NCI-H1694 treated with DMSO at 0.1 percent for 48 hours (cell line): ENCODE measurements at places on chromosomes 3 and 15.

- no peak for DNase-seq
Measured at GRCh38 chr3:37979541-37980461, 10.8 kb upstream of the VILL start.

DNA sequence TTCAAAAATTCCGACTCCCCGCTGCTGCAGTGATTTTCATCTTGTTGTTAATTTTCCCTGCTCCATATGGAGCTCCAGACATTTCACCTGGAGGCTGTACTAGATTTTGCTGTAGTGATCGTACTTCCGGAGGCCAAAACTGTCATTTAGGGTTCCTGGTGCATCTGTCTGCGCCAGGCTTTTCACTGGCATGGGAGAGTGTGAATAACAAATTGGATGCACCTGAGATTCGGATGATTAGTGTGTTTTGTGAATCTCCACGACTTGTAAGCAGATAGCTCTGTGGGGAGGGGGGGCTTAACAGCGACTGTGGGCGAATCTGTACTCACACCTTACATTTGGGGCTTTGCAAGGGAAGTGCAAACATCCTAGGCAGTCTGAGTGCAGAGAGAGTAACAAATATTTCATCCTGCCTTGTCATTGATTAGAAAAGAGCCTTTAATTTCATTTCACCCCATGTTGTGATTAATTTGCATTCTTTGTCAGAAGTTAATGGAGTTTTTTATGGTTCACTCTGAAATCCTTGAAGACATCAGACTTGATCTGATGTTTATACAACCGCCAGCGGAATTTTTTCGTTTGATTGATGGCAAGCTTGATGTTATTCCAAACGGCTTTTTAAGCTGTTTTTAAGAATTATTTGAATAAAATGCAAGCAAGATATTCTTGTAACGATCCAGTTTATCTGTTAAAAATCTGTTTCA is 92.5 kb upstream of the SKOR1 start:
- DNase-seq = no peak

GRCh38 chr3:149435996-149436885 is 38.3 kb upstream of the TM4SF4 start:
- no peak for DNase-seq

DNA sequence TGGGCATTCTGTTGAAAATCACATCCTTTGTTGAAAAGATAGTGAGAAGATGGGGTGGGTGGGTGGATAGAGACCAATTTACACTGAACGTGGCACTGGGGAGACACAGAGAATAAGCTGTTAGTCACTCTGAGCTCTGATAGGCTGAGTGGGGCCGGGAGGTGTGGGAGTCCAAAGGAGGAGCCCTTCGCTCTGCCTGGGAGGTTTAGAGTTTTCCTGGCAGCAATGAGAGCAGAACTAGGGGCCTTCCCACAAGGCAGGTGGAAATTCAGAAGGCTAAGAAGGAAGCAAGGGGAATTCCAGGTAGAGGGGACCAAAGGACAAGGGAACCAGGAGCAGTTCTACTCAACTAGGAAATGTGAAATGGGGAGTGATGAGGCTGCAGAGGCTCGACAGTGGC is 272.7 kb downstream of the RPLP1 start:
- no peak for DNase-seq

DNA sequence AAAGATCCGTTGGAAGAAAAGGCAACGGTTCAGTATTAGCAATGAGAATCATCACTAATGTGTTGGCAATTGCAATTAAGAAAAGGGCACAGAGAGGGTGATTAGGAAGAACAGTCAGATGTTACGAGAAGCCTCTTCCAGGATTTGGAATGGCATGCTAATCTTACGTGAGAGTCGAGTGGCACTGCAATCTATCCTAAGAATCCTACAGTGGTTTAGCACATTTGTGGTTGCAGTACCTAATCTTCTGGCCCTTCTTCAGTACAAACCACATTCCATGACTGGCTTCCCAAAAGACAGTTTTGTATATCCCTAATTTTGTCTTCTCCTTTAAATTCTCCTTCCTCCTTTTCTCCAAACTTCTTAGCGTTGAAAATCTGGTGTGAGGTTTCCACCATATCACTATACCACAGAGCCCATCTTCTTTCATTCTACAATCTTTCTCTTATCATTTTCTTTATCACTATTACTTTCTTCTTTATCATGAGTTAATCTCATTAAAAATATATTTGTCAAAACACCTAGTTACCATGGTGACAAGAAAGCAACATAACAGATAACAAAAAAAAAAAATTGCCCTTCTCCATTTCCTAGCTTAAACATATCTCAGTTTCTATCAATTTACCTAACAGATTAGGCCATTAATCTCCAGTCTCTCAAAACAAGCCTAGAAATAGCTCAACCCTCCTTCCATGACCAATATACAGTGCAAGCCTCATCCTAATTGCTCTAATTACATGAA is 60.1 kb downstream of the IGSF11 start:
- no peak for DNase-seq

- DNase-seq = no peak
Measured at GRCh38 chr15:64699751-64700388, 75.5 kb downstream of the RBPMS2 start.

GRCh38 chr3:94524102-94524919 is 461.4 kb downstream of the NSUN3 start:
- DNase-seq = no peak

- no peak for DNase-seq
Measured at GRCh38 chr3:48680811-48681540, 4.7 kb downstream of the NCKIPSD start.

GRCh38 chr3:71784201-71784913 is 591 bp downstream of the PROK2 start:
- no peak for DNase-seq

DNA sequence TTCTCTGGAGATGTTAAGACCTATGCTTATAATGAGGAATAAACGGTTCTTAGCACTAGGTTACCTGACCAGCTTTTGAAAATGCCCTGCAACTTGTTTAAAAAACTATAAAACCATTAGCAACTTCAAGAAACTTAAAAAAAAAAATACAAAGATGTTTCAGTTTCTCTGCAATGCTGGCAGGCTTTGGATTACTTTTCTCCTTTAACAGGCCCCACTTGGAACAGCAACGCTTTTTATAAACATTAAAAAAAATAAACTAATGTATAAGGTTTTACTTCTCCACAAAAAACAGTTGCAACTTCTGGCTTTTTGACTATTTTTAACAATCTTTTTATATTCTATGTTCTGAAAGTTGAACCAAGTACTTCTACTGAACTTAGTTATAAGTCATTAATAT is 1006.7 kb downstream of the ROBO1 start:
- no peak for DNase-seq

GRCh38 chr3:160986069-160986468 is 119.1 kb downstream of the B3GALNT1 start:
- no peak for DNase-seq

GRCh38 chr3:31343075-31343474 is 189.7 kb upstream of the STT3B start:
- no peak for DNase-seq

- DNase-seq = no peak
Measured at GRCh38 chr3:24338409-24339130, 156.1 kb downstream of the THRB start.

DNA sequence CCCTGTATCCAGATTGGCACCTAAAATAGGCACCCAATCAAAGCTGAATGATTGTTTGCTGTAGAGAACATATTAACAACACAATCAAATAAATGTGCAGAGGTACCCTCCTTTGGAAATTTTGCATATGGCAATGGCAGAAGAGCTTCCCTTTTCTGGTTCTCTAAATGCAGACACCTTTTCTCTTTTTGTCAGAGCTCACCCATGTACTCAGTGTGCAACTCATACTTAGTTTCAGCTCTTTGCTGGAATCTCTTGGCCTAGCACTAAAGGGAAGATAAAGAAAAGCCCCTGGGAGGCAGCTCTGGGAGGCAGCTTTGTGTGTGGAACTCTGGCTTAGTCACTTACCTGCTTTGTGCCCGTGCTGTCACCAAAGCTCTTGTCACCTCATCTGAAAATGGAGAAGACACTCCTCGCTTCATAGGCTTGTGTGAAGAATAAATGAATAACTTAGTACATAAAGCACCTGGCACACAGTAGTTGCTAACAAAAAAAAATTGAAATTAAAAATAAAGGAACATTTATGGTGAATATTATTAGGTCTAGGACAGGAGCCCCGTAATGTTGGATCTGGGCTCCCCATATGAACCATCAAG is 28.8 kb downstream of the ST6GAL1 start:
- DNase-seq = no peak

DNA sequence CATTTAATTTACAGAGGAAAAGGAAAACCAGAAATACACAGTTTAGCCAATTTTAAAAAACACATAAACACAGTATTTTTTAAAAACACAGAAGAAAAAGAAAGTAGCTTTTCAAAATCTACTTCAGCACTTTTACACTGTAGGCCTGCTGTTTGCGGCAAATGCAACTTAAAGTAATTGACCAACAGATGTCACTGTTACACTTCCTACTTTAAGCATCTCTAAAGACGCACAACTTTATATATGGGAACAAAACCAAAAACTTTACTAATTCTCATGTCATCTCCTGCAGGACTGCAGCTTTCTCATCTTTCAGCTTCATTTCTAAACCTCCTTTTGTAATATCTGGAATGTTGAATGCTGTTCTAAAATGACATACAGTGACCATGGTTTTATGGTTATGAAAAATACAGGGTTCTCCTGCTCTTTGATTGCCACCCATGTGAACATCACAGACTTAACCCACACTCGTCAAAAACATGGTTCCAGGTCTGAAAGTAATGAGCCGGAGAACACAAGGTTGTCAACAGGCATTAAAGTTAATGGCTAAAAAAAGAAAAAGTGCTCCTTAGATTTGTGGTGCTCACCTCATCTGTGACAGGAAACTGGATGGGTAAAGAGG is 107.9 kb downstream of the FMN1 start:
- no peak for DNase-seq

DNA sequence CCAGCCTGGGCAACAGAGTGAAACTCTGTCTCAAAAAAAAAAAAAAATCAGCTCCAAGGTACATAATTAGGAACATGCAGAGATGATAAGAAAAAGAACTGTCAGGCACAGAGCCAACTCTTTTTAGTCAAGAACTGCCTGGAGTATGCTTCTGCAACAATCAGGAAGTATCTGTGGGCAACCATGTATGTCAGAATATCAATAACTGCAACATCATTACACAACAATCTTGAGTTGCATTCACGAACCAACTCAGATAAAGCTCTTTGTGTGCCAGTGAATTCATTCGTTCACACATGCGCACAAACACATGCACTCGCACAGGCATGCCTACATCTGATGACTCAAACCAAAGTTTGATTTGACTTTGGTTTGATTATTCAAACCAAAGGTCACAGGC is 32.1 kb downstream of the EFHB start:
- no peak for DNase-seq

DNA sequence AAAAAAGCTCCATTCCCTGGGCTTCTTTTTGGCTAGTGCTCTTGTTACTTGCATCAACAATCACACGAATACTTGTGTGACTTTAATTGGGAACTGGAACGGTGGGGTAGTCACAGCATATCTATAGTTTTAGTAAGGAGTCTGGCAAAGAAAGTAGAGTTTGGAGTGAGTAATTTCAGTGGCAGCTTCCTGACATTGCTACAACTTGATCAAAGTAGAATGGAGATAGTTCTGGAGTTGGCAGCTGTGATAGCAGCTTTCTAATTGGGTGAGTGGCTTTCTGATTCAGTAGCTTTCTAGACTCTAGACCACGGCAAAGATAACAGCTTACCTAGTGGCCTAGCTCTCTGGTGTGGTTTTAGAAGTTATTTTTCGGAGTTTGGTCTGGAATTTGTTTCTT is 475.0 kb downstream of the TUSC7 start:
- DNase-seq = no peak

DNA sequence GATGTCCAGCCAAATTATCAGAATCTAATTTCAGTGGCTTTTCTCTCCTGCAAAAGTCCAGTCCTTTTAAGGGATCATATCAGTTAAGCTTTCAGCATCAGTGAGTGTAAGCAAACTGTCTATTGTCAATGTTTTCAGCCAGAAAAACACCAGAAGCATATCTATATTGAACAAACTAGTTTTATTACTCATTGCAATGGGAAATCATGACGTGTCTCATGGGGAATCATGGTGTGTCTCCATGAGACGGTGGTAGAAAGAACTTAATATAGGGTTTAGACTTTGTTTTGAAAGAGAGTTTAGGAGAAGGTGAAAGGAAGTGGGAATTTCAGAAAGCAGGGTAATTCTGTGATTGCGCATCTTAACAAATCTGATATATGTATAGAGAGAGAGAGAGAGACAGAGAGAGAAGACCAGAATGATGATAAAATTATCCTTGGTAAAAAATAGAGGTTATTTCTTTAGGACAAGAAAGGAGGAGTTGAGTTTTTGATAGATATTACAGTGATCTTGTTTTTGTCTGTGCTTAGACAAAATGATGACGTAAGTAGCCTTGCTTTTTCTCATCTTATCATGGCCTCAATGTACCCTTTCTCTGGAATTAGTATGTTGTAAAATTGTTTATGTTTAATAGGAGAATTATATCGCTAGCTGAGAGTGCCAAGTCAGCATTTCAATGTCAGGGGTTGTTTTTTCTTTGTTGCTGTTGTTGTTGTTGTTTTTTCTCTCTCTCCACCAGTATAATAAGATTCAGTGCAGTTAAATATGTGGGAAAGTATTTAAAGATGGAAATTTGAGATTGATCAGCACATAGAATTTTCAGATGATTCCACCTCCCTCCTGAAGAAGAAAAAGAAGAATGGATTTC is 129.9 kb upstream of the OSTN start:
- no peak for DNase-seq

DNA sequence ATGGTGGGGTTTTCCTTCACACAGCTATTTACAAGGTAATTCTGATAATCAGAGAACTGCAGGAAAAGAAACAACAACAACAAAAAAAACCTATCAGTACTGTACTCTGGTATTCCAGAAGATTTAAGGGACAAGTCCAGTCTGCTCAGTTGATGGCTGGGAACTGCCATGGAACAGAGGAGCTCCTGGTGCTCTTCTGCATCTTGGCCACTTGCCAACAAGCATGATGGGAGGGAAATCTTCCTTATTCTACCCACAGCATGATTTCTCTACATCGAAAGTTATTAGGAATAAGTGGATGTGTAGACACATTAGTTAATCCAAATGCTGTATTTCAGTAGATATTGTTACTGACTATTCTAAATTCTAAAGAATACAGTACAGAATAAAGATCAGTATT is 51.7 kb downstream of the RASGRP1 start:
- DNase-seq = no peak

GRCh38 chr3:159082519-159082918 is 280.7 kb downstream of the MFSD1 start:
- DNase-seq = no peak

DNA sequence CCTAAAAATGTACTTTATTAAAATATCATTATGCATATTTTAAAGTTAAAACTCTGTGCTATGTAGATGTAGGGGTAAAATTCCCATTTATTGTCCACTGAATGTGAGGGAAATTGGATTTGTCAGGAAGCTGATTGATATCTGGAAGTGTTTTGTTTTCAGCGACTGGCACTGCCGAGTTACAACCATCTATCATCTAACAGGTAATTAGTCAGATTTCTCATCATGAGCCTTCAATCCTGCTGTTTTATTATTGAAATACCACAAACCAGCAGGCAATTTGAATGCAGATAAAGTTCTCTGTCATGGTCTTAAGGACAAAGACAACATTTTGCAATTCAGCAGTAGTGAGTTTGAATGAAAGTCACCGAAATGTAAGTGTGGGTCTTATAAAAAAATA is 40.5 kb downstream of the ZIC1 start:
- no peak for DNase-seq

GRCh38 chr3:30527720-30528119 is 78.7 kb upstream of the TGFBR2 start:
- DNase-seq = no peak
